ENCODE measurements at places on chromosomes 11 and 22.

- no peak for DNase-seq
Measured at GRCh38 chr11:763073-763463, 14.2 kb downstream of the GATD1 start.

DNA sequence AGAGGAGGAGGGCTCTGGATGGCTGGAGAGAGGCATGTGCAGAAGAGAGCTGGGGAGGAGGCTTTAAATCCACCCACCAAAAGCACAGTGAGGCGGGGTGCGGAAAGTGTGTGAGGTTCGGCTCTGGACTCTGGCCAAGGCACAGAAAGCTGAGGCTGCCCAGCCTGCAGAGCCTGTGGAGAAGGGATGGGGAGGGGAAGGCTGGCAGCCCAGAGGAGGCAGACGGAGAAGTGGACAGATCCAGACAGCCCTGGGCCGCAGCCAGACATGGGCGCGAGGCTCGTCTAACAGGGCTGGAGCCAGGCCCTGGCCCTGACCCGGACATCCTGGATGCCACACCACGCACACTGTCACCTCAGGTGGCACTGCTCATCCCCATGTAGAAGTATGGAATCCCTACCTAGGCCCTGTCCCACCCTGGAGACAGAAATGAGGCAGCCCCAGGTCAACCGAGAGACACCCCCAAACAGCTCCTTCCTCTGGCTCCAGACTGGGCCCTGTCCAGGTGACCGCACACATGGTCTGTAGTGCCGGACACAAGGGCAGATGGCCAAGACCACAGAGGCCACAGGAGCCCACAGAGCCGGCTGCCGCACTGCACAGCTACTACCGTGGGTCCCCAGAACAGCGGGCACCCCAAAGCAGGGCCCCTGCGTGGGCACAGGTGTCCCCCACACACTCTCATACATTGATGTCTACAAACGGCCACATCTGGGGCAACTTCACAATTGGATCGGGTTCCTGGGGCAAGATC is 16.6 kb upstream of the MOB2 start:
- DNase-seq = no peak

GRCh38 chr11:108338750-108339149 is 115.9 kb downstream of the ATM start:
- DNase-seq = no peak

- DNase-seq = no peak
Measured at GRCh38 chr11:10608584-10608983, 40.1 kb upstream of the LYVE1 start.

GRCh38 chr11:116459185-116460045 is 313.4 kb downstream of the BUD13 start:
- DNase-seq = no peak

- DNase-seq = no peak
Measured at GRCh38 chr11:68142028-68142412, 20.8 kb upstream of the CHKA start.

DNA sequence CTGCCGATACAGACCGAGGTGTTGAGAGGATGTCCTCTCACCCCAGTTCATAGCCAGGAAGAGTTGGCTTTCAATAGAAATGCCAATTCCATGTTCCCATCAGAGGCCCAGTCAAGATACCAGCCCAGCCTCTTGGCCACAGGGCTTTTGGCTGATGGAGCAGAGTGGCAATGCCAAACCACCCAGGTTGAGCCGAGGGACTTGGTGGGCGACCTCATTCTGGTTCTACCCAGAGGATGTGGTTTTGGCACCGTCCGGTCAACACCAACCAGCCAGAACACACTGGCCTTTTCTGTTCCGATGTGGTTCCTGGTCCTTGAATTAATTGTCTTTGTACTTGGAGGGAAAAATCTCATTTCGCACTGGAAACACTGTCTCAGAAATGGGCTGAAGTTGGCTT is 60.5 kb downstream of the COMMD9 start:
- DNase-seq = no peak

DNA sequence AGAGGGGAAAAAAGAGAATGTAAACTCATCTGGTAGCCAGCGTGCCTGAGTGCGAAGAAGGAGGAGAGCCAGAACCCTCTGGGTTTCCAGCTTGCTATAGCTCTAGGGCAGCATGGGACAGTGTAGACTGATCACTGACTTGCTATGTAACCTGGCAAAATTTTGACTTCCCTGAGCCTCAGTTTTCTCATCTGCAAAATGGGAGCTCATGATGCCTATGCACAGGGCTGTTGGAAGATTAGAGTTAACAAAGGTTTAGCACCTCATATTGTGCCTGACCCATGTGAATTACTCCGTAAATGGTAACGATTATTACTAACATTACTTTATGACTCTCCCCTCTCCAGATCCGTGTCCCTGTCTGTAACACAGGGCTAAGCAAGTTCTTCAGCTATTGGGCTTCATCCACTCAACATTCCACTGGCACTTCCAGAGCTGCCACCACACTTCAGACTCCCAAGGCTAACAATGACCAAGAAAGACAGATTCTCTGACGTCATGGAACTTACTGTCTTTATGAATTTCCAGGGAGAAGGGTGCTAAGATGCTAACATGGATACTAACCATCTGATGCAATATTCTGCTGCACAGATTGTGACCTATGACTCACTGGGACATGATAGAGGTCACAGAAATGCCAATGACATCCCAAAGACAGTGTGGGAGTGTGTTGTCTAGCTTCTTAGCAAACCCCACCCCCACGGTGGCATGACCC is 195.2 kb downstream of the TRIM29 start:
- DNase-seq = no peak

- DNase-seq = peak; percentile 62
Measured at GRCh38 chr11:8719211-8719649, 36.6 kb downstream of the RPL27A start.

DNA sequence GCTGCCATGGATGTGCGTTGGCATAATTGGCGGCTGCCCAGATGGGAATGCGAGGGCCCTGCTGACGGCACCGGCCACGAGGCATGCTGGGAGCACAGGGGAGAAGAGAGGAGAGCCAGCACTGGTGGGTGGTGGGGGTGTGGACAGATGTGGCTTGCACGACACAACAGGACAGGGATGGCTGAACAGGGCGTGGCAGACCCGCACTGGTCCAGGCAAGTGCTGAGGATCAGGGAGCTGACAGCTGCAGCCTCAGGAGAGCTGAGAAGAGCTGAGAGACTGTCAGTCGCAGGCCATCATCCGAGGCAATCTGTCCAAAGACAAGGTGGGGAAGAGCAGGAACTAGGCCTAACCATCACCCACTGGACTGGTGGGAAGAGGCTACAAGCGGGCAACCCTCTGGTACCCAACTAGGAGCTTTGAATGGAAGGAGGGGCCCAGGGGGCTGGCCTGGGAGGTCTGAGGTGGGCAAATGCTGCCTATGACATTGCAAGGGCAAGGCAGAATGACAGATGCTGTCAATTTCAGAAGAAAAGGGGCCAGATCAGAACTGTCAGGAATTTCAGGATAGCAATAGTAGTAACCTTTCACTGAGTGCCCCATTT is 2.4 kb downstream of the GNB1L start:
- no peak for DNase-seq

- DNase-seq = no peak
Measured at GRCh38 chr11:17798253-17798652, 63.7 kb downstream of the KCNC1 start.

DNA sequence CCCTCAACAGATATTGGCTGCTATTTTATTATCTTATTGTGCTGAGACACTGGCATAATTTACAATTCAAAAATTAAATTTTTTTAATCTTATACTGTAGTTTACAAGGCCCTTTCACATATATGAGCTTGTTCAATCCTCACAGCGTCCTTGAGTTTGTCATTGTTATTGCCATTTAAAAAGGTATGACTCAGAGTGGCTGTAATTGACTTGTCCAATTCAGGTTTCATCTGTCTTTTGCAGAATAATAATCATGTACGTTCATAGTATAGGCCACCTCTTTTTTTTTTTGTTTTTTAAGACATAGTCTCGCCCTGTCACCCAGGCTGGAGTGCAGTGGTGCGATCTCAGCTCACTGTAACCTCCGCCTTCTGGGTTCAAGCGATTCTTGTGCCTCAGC is 11.5 kb downstream of the PTPRJ start:
- DNase-seq = no peak

GRCh38 chr11:8788616-8789015 is 106.0 kb downstream of the RPL27A start:
- DNase-seq = no peak

GRCh38 chr11:2319791-2320472 is 18.1 kb downstream of the TSPAN32 start:
- no peak for DNase-seq

DNA sequence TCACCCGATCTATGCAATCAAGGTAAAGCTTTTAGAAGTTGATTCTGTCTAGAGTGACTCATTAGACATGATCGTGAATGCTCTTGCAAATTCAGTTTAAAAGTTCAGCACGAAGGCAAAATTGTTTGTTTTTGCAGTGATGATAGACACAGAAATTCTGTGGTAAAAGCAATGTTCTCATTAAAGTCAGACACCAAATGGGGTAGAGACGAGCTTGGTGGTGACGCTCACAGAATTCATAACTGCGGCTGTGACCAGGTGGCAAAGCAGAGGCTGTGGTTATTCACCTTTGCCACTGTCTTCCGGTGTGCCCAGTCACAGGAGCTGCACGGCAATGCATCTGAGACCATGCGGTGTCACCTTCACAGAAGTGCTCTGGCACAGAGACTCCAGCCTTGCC is 83.4 kb downstream of the WNT7B start:
- DNase-seq = no peak

DNA sequence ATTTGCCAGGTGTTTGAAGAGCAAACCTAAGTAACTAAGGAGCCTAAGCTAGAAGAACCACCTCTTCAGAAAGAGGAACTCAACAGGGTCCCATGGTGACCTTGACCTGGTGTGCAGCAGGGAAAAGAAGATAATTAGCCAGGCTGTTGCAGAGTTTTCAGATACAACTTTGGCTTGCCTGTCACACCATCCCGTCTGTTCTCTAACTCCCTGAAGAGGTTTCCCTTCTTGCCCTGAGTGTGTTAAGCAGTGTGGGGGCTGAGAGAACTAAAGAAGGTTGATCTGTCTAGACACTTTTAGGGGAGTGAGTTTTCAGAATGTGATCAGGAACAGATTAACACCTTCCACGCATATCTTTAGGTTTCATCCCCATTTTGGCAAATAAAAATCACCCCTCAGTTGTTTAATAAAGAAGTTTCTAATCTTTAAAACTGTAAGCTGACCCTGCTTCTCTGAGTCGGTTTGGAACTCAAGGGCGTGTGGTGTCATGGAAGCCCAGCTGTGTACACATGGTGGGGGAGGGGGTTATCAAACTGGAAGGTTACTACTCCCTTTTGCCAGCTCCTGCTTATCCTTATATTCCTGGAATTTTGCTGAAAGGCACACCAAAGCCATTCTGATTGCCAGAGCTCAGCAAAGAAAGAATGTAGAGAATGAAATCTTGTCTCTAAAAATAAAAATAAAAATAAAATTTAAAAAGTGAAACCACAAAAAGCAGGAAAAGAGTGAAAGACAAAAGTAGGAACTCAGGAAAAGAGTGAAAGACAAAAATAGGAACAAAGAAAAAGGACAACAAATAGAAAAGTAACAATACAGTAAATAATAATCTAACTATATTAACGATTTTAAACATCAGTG is 70.2 kb downstream of the DBX1 start:
- DNase-seq = peak; percentile 55

DNA sequence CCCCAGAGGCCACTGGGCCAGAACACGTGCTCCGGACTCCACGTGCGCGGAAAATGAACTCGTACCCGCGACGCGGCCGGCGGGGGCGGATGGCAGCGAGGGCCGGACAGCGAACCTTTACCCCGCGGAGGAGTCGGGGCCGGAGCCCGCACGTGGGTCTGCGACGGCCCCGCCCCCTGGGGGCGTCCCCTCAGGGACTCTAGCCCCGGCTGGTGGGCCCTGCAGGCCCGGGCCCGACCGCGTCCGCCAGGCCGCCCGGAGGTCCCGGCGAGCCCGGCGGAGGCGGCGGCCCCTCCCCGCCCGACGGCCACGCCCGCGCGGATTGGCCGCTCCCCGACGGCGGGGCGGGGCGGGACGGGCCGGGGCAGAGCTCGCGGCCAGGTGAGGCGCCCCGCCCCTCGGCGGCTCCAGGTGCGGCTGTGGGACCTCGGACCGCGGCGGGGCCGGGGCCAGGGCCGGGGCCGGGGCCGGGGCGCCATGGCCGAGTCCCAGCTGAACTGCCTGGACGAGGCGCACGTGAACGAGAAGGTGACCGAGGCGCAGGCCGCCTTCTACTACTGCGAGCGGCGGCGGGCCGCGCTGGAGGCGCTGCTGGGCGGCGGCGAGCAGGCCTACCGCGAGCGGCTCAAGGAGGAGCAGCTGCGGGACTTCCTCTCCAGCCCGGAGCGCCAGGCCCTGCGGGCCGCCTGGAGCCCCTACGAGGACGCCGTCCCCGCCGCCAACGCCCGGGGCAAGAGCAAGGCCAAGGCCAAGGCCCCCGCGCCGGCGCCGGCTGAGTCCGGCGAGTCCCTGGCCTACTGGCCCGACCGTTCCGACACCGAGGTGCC is at the start of gene FAM83F:
Gene FAM83F (plus strand): TSS at position 389 of the 827 bp plus-strand sequence. CDS start 89 bp downstream, at position 478.
- no peak for DNase-seq

DNA sequence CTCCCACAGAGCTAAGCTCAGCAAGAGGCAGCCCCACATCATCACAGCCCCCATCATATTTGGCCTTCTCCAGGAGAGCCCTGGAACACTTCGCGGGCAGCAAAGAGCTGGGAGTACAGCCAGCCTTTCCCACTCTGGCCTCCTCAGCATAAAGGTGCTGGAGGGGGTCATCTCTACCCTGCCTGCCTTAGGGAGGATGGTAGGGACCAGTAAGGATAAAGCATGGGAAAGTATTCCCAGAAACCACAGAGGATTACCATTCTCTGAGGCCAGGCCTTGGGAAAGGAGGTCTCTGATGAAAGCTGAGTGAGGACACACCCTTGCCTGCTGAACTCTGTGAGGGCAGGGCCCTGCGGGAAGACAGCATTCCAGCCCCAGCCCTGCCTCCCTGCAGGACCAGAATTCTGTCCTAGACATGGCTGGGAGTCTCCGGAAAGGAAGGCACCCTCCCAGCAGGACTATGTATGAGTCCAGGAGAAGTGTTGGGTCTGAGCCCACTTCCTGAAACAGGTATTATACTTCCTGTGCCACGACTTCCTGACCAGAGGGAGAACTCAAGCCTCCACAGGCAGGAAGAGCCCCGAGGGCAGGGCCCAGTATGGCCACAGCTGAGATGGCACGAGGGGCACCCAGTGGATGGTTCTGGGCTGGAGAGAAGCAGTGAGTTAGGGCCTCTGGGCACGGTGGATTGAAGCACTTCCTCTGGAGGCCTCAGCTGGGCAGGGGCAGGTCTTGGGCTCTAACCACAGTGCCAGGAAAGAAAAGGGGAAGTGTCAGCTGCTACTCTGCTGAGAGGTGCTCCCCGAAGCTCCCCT is 12.9 kb upstream of the CASTOR1 start:
- no peak for DNase-seq

GRCh38 chr22:43862074-43862881 is at the start of gene SULT4A1:
Gene SULT4A1 (minus strand): TSS chr22:43862513. CDS start chr22:43862382, 131 bp downstream.
- no peak for DNase-seq

- no peak for DNase-seq
Measured at GRCh38 chr11:104090767-104091166, 54.3 kb downstream of the DDI1 start.

All from lung microvascular endothelial cell (primary cell).